ENCODE measurements at places on chromosomes 1 and 21. TPM values are rescaled to one million over a fixed set of nuclear protein-coding genes. Genes with fewer than 3 reads are reported as not detected.

- no peak for DNase-seq
Measured at GRCh38 chr1:54403808-54404261, 2.4 kb downstream of the SSBP3 start.

DNA sequence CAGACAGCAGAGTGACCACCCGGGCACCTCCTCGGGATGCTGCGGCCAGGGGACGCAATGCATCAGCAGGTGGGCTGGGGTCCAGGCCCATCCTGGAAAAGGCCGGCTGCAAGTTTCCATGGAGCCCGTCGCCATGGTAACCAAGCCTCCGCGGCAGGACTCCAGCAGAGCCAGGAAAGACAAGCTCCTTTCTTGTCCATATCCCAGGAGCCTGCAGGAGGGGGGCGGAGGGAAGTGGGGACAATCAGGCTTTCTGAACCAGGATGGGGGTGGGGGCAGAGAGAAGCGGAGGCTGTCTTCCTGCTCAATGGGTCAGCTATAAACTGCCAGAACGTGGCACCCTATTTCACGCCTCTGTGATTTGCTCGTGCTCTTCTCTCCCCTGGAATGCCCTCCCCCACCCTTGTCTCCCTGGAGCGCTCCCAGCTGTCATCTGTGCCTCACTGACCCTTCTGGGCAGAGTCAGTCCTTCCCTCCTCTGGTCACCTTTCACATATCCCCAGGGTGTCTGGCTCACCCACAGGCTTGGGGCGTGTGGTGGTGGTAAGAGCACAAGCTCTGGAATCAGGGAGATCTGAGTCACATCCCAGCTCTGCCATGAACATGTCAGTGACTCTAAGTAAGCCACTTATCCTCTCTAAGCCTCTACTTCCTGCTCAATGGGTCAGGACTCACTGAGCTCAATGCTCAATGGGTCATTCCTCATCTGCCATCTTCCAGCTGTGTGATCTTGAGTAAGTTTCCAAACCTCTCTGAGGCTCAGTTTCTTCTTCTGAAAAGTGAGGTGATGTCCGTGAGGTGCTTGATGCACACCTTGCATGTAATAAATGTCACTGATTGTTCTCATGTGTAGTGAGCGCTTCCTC lies 58.9 kb upstream of the LAPTM5 start:
- DNase-seq, result no peak

- DNase-seq, result no peak
Measured at GRCh38 chr1:178530502-178530901, 17.6 kb downstream of the TEX35 start.

NUCKS1 gene
- 70.4 TPM for total RNA-seq

DNA sequence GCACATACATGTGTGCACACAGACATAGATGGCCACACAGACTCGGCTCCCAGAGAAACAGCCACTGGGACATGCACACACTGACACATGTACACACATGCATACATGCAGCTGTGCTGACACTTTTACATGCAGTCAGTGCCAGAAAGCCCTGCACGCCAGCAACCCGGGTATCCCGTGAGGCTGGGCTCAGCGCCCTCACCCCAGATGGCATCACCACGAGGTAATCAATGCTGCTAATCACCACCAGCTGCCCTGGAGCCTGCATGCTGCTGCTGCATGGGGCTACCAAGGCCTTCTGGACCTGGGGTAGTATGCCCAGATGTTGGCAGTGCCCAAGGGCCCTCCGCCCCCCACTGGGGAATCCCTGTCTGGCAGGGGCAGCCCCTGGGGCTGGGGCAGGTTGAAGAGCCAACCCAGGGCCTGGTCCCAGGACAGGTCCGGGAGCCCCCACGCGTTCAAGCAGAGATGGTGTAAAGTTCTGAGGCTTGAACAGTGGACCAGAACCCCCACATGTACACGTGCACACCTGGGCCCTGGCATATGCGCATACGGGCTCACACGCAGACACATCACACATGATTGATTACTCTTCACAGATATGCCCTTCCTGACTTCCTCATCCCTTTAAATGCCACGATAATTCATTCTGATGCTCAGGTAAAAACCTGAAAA lies 2.7 kb upstream of the COL16A1 start:
- no peak for DNase-seq

GRCh38 chr1:17212487-17213121 lies 7.7 kb downstream of the PADI1 start:
- peak; percentile 47 for DNase-seq

- no peak for DNase-seq
Measured at GRCh38 chr1:109470245-109470644, 3.9 kb downstream of the SYPL2 start.

DNAH14 gene
- not detected for total RNA-seq

GRCh38 chr1:94309216-94309615 lies 71.8 kb upstream of the ARHGAP29 start:
- no peak for DNase-seq

PLA2G2F gene
- not detected for total RNA-seq

DNA sequence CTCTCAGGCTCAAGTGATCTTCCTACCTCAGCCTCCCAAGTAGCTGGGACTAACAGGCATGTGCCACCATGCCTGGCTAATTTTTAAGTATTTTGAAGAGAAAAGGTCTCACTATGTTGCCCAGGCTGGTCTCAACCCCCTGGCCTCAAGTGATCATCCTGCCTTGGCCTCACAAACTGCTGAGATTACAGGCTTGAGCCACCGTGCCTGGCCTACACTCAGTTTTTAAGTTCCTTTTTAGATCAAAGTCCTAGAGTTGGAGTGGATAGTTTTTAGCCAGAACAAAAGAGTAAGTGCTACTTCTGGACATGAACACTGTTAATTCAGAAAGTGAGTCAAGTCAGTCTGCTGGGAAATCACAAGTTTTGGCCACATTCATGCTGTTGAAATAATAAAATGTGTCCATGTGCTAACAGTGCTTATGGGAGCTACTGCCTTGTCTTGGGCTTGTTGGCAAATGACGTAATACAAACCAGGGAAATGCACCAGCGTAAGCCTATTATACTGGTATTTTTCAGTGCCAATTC lies 84.2 kb downstream of the NDUFS5 start:
- DNase-seq, result no peak

DNA sequence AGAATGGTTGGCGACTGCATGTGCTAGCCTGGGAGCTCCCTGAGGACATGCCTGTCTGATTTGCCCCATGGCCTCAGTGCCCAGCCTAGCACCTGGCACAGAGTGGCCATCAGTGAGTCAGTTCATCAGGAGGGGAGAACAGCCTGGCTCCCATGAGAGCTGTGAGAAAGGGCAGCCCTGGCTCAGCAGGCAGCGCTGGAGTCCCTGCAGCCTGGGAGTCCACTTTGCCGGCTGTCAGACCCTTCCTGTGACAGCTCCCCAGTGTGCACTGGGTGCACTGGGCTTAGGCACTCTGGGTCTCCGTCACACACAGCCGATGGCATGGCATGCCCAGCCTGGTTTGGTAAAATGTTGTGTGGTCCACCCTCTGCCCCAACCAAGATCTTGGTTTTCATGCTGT lies 28.7 kb downstream of the LDLRAP1 start:
- no peak for DNase-seq

DNA sequence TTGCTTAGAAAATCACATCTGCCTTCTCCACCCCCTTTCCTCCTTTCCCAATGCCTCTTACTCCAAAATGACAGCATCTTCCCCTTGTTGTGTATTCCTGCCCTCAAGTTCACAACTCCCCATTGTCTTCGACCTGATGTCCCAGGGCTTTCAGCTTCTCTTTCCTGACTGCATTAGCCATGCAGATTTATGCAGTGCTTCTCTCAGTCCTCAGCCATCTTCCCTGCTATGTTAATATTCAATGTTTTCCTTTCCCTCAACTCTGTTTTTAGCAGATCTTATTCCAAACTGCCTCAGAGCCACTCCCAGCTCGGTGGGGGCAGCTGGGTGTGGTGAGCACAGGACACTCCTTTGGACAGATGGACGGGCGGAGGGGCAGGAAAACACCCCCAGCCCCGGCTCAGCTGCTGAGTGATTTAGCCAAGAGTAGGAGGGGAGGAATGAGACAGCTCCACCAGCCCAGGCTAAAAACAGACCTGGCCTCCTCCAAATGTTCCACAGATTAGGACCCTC lies 71.0 kb downstream of the CD2 start:
- no peak for DNase-seq

CYB5RL gene
- total RNA-seq, result 13.5 TPM

GRCh38 chr1:180265201-180265600 lies 35.1 kb downstream of the LHX4 start:
- no peak for DNase-seq

C1QTNF12 gene
- total RNA-seq, result 2.9 TPM

GRCh38 chr21:21463456-21463855 lies 465.2 kb downstream of the NCAM2 start:
- no peak for DNase-seq

OR14K1 gene
- total RNA-seq, result not detected

MSH4 gene
- total RNA-seq, result 1.1 TPM

- no peak for DNase-seq
Measured at GRCh38 chr1:183404476-183404875, 13.7 kb downstream of the NMNAT2 start.

- DNase-seq, result no peak
Measured at GRCh38 chr1:162347281-162347680, 29.4 kb downstream of the SPATA46 start.

DNA sequence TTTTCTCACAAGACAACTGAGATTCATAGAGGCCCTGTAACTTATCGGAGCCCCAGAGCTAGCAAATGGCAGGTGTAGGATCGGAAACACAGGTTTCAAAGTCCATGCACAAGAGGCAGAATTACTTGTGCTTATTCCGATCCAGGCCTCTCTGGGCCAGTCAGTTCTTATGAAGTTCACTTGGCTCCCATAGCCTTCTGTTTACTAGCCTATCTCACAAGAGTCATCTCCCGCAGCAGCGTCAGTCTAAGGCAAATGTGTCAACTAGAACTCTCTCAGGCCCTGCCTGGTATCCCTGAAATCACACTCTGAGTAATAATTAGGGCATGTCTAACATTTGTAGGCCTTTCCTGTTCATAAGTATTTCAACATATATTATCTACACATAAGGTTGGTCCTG lies 43.3 kb downstream of the PHC2 start:
- no peak for DNase-seq

COL18A1 gene
- total RNA-seq, result 8.3 TPM
